ENCODE measurements at places on chromosomes 13 and 19. TPM values are rescaled to one million over a fixed set of nuclear protein-coding genes. Genes with fewer than 3 reads are reported as not detected.

Gene LAIR1
- not detected for total RNA-seq

Gene KCNC3
- 23.6 TPM for total RNA-seq

DNA sequence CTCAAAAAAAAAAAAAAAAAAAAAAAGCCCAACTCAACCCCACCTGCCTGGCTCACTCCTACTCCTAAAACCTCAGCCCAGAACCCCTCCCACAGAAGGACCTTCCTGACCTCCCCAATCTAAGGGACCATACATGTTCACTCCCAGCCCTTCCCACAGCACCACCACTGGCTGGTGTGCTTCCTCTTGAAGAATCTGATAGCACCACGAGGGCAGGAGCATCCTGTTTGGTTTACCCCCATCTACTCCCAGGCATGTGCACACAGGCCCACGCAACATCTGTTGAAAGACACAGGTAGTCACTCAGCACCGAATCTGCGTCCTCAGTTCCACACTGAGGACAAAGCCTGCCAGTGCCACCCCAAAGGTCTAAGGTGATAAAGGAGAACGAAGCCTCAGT lies 8.2 kb downstream of the LATS2 start:
- no peaks in the 10 kb centered on the region for H3K27me3 ChIP-seq
- peak overlapping the region; percentile 33 for H3K27ac ChIP-seq
- no peaks in the 10 kb centered on the region for H3K36me3 ChIP-seq
- H3K4me1 ChIP-seq = no peaks in the 10 kb centered on the region
- no peak overlapping the region for H3K4me3 ChIP-seq

- DNase-seq = no peak
- H3K27me3 ChIP-seq = peaks cover 15% of the 10 kb centered on the region
- no peaks in the 10 kb centered on the region for H3K36me3 ChIP-seq
Observed at GRCh38 chr13:100594255-100594654, 5.7 kb upstream of the GGACT start.

- no peak for DNase-seq
- H3K27me3 ChIP-seq = no peaks in the 10 kb centered on the region
- no peak overlapping the region for H3K4me3 ChIP-seq
- H3K36me3 ChIP-seq = peaks cover 3% of the 10 kb centered on the region
Observed at GRCh38 chr13:23730251-23730650, 158.9 kb downstream of the MIPEP start.

Gene MADCAM1
- total RNA-seq = 1.0 TPM

DNA sequence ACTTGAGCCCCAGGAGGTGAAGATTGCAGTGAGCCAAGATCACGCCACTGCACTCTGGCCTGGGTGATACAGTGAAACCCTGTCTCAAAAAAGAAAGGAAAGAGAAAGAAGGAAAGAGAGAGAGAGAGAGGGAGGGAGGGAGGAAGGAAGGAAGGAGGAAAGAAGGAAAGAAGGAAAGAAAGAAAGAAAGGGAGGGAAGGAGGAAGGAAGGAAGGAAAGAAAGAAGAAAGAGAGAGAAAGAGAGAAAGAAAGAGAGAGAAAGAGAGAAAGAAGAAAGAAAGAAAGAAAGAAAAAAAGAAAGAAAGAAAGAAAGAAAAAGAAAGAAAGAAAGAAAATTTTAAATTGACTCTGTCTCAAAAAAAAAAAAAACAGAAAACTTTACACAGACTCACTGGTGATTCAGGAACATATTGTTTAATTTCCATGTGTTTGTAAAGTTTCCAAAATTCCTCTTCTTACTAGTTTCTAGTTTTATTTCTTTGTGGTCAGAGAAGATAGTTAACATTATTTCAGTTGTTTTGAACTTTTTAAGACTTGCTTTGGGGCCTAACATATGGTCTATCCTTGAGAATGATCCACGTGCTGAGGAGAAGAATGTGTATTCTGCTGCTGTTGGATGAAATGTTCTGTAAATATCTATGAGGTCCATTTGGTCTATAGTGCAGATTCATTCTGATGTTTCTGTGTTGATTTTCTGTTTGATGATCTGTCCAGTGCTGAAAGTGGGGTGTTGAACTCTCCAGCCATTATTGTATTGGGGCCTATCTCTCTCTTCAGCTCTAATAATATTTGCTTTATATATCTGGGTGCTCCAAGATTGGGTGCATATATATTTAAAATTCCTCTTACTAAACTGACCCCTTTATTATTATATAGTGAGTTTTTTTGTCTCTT lies 204.4 kb upstream of the SERP2 start:
- no peak for DNase-seq
- H3K27ac ChIP-seq = no peak overlapping the region
- H3K27me3 ChIP-seq = no peaks in the 10 kb centered on the region
- H3K4me1 ChIP-seq = no peaks in the 10 kb centered on the region

GRCh38 chr13:19766591-19766990 lies 16.2 kb downstream of the PSPC1 start:
- peaks cover 16% of the 10 kb centered on the region for H3K36me3 ChIP-seq
- no peak overlapping the region for H3K4me3 ChIP-seq
- peak overlapping the region; percentile 56 for H3K27ac ChIP-seq
- peaks cover 9% of the 10 kb centered on the region for H3K4me1 ChIP-seq

Gene TNNT1
- 5.5 TPM for total RNA-seq

DNA sequence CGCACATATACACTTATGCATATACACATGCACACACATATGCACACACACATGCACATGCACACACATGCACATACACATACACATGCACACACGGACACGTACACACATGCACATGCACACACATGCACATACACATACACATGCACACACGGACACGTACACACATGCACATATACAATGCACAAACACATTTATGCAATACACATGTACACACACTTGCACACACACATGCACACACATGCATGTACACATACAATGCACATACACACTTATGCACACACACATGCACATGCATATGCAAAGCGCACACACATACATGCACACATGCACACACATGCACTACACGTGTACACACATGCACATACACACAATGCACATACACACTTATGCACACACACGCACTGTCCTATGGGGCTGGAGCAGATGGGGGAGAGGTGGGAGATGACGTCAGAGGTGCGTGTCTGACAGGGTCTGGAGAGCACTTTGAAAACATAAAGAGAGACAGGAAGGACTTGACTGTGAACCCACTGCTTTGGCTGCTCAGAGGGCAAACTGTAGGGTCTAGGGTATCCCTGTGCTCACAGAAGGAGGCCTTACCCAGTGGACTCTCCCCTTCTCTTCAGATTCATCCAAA lies 108.2 kb downstream of the UQCRFS1 start:
- H3K27me3 ChIP-seq = peaks cover 18% of the 10 kb centered on the region
- no peak overlapping the region for H3K4me3 ChIP-seq
- no peaks in the 10 kb centered on the region for H3K4me1 ChIP-seq
- DNase-seq = no peak

DNA sequence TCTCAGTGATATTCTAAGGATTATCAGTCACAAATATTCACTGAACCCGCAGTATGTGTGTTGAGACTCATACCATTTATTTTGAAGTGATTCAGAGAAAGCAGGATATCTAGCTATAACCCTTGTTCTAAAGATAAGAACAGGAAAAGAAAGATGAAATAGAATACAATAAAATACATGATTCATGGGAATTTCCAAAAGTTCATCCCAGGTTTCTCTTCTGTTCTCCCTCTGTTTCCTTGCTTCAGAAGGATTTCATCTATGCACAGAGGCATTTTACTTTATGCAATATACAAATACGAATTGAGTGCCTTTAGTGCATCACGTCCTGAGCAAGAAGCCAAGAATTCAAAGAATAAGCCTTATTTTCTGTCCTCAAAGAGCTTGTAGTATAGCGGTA lies 274.4 kb upstream of the GPC6 start:
- H3K4me3 ChIP-seq = no peak overlapping the region
- DNase-seq = no peak
- no peaks in the 10 kb centered on the region for H3K4me1 ChIP-seq
- no peaks in the 10 kb centered on the region for H3K36me3 ChIP-seq
- H3K27ac ChIP-seq = no peak overlapping the region

DNA sequence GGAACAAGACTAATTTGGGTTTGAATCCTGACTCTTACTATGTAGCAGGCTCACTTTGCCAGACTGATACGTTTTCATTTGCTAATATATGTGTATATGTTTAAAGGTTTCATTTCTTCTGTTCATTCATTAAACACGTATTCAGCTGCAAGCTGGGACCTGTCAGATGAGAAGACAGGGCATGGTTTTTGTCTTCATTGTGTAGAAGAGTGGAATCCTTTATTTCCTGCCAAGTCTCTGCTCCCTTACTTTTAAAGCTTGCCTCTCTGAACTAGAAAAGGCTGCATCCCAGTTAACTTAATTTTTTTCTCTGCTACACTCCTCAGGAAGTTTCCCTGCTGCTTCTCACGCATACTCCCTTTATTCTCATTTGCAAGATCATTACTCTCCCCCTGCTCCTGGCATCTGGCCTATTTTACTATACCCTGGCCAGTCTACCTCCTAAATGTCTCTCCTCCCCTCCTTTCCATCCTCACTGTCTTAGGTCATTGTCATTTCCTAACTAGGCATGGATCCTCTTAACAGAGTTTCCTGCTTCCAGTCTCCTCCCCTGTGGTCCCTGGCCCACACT lies 141.0 kb upstream of the TMTC4 start:
- no peaks in the 10 kb centered on the region for H3K36me3 ChIP-seq
- H3K27me3 ChIP-seq = no peaks in the 10 kb centered on the region
- no peak overlapping the region for H3K4me3 ChIP-seq

- peaks cover 7% of the 10 kb centered on the region for H3K4me1 ChIP-seq
- peak overlapping the region; percentile 6 for H3K27ac ChIP-seq
- H3K27me3 ChIP-seq = peaks cover 18% of the 10 kb centered on the region
- H3K36me3 ChIP-seq = no peaks in the 10 kb centered on the region
Observed at GRCh38 chr13:113936166-113936965, 37.5 kb downstream of the C13orf46 start.

Gene DLEU7
- total RNA-seq = 0.50 TPM

Data from progenitor cell of endocrine pancreas (in vitro differentiated cells).